Renal cortex interstitium (tissue), 15 donors: ENCODE measurements at places on chromosomes 1 and 21. TPM values are rescaled to one million over a fixed set of nuclear protein-coding genes. Genes with fewer than 3 reads are reported as not detected.

GRCh38 chr1:9218917-9219316 is 15.7 kb upstream of the H6PD start:
- DNase-seq = no peak

DNA sequence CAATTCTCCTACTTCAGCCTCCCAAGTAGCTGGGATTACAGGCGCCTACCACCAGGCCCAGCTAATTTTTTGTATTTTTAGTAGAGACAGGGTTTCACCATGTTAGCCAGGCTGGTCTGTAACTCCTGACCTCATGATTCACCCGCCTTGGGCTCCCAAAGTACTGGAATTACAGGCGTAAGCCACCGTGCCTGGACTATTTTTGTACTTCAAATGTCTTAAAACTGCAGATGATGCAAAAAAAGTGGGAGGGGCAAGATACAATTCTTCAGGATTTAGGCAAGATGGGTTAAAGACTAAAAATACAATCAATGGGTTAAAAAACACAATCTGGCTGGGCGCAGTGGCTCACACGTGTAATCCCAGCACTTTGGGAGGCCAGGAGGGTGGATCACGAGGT is 4.7 kb downstream of the SCAF4 start:
- DNase-seq = no peak

- DNase-seq = no peak
Measured at GRCh38 chr21:15119486-15119885, 54.7 kb upstream of the NRIP1 start.

DNA sequence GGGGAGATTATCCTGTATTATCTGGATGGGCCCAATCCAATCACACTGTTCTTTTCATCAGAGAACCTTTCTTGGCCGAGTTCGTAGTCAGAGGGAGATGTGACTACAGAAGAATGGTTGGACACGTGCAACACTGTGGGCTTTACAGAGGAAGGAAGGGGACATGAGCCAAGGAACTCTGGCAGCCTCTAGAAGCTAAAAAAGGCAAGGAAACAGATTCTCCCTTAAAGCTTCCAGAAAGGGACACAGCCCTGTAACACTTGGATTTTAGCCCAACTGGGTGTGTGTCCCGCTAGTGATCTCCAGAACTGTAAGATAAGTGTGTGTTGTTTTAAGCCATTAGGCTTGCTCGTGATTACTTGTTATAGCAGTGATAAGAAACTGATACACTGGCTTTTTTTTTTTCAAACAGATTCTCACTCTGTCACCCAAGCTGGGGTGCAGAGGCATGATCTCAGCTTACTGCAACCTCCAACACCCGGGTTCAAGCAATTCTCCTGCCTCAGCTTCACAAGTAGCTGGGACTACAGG is 53.9 kb upstream of the FBXO28 start:
- DNase-seq = no peak

DNA sequence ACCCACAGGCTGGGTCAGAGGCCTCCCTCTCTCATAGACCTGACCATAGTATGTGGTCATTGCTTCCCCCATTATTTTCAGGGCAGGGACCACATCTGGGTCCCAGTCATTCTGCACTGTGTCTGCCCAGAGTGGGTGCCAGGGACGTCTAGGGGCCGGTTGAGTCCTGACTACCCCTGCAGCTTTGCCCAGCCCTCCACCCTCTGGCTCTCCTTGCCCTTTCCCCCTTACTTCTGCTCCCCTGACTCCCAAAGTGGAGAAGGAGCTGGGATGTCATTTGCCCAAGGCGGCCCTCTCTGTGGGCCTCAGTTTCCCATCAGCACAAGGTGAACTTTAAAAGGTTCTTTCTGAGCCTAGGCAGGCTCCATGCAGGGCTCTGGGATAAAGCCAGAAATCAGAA is 4.3 kb upstream of the TTC22 start:
- no peak for DNase-seq

- DNase-seq = no peak
Measured at GRCh38 chr1:53656747-53657530, 82.0 kb downstream of the GLIS1 start.

DNA sequence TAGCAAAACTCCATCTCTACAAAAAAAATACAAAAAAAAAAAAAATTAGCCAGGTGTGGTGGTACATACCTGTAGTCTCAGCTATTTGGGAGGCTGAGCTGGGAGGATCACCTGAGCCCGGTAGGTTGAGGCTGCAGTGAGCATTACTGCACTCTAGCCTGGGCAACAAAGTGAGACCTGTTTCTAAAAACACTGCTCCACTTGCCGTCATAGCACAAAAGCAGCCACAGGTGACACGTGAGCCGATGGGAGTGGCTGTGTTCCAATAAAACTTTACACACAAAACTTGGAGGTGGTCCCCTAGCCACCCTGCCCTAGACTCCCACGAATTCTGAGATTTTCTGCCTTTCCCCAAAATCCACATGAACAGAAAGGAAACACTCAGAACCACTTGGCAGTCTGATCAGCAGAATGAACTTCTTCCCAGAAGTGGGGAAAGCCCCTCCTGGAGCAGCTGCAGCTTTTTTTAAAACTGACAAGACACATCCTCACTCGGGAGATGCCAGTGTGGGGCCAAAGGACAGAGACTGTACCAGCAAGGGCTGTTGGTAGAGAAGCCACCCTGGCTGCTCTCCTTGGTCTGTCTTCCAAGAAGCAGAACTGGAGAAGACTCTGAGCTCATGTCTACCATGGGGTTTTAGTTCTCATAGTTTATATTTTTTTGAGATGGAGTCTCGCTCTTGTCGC is 23.3 kb downstream of the PLEKHM2 start:
- no peak for DNase-seq

DNA sequence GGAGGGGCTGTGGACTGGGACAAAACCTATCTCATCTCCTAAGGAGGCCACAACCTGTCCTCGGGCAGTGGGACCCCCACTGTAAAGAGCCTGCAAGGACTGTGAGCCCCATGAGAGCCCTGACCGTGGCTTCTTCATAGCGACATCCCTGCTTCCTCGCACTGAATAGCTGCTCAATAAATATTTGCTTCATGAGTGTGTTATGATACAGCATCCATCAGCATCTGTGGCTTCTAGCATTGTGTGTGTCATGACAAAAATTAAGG is 40.5 kb upstream of the CSF3R start:
- no peak for DNase-seq

DNA sequence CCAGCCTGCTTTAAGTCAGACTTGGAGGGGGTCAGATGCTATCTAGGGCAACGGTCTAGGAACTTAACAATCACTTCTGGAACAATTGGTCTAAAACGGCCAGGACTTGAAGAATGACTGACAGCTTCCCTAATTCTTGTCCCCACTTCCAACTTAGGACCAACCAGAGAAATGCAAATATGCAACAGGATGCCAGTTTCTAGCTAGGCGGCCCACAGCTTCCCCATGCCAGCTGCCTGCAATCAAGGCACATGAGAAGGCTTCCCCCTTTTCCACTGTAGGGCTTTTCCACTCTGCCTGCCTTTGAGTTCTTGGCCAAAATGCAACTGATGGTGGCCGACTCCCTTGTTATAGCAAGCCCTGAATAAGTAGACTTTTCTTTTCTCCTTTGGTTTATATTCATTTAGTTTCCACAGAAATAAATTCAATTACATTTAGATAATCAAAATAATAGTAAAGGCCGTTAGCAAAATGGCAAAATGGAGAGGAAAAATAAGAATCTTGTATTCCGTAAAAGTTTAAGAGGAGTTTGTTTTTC is 80.9 kb downstream of the BACH1 start:
- DNase-seq = no peak

GRCh38 chr1:53578358-53578757 is 119.2 kb downstream of the DMRTB1 start:
- no peak for DNase-seq

DNA sequence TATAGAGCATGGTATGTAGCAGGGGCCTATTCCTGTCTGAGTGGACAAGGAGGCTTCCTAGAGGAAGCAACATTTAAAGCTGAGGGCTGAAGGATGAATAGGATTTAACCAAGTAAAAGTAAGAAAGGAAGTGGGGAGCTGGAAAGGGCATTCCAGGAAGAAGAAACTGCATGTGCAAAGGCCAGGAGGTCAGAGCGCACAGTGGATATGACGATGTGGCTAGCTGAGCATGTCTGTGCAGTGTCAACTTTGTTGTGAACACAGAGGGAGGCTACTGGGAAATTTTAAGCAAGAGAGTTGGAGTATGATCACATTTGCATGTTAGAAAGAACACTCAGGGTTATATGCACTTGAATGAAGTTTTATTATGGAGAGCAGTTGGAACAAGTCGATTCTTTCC is 28.6 kb upstream of the JUN start:
- no peak for DNase-seq

- no peak for DNase-seq
Measured at GRCh38 chr21:14982336-14982735, 82.5 kb downstream of the NRIP1 start.

GRCh38 chr1:61388566-61388965 is 306.2 kb downstream of the NFIA start:
- DNase-seq = no peak

DNA sequence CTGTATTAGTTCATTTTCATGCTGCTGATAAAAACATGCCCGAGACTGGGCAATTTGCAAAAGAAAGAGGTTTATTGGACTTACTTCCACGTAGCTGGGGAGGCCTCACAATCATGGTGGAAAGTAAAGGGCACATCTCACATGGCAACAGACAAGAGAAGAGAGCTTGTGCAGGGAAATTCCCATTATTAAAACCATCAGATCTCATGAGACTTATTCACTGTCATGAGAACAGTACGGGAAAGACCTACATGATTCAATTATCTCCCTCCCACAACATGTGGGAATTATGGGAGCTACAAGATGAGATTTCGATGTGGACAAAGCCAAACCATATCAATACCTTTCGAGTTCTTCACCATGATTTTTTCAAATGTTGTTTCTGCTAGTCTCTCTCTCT is 3.7 kb upstream of the CHRM3 start:
- DNase-seq = no peak

Gene LRRC53
- polyA plus RNA-seq = not detected

Gene ADAM15
- 57.2 TPM for polyA plus RNA-seq

Gene ZFP69B
- polyA plus RNA-seq = 6.3 TPM

Gene LCE3E
- polyA plus RNA-seq = not detected
